Stimulated activated CD8-positive, alpha-beta memory T cell treated with anti-CD3 and anti-CD28 coated beads, Interleukin-15, amount 100 ng/mL, for 1 hour (primary cell): ENCODE measurements at places on chromosomes 12 and 14.
A peak's percentile ranks its signal among the peaks of the same experiment; 100 is the strongest.

GRCh38 chr12:27988594-27989233, 16.2 kb upstream of the PTHLH start:
- no peak for DNase-seq

- no peak for DNase-seq
Measured at GRCh38 chr12:64808110-64808509, 16.3 kb upstream of the TBC1D30 start.

GRCh38 chr12:122726080-122726558, 4.5 kb downstream of the HCAR1 start:
- DNase-seq, result peak; percentile 10

- no peak for DNase-seq
Measured at GRCh38 chr14:26709019-26709418, 111.2 kb upstream of the NOVA1 start.

- no peak for DNase-seq
Measured at GRCh38 chr14:39740454-39740853, 308.2 kb upstream of the FBXO33 start.

GRCh38 chr12:50505675-50506530, 1.1 kb downstream of the DIP2B start:
- DNase-seq, result no peak

- DNase-seq, result no peak
Measured at GRCh38 chr14:61719344-61720293, 24.3 kb downstream of the HIF1A start.

GRCh38 chr14:100765296-100765695, 38.6 kb downstream of the DLK1 start:
- DNase-seq, result no peak

GRCh38 chr12:8701046-8701660, 3.4 kb downstream of the RIMKLB start:
- DNase-seq, result no peak
